ENCODE measurements at places on chromosomes 2 and 18.

GRCh38 chr2:182043021-182043420 is 57.4 kb downstream of the PPP1R1C start:
- DNase-seq = no peak

GRCh38 chr2:229230911-229231310 is 40.2 kb downstream of the PID1 start:
- no peak for DNase-seq

GRCh38 chr18:48885266-48885923 is 65.4 kb downstream of the SMAD7 start:
- DNase-seq = no peak

DNA sequence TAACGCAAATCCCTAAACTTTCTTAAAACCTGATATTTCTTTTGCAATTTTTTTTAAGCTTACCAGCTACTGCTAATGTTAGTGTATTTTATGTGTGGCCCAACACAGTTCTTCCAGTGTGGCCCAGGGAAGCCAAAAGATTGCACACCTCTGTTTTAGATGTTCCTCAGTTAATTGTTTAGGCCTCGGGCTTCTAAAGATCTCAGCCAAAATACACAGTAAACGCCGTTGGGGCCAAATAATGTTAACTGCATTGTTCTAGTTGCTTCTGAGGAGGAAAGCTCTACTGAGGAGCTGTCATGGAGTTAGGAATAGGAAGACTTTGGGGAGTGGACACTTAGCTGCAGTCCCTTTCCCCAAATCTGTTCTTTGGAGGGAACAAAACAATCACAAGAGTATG is 2.0 kb downstream of the HSPE1 start:
- no peak for DNase-seq

DNA sequence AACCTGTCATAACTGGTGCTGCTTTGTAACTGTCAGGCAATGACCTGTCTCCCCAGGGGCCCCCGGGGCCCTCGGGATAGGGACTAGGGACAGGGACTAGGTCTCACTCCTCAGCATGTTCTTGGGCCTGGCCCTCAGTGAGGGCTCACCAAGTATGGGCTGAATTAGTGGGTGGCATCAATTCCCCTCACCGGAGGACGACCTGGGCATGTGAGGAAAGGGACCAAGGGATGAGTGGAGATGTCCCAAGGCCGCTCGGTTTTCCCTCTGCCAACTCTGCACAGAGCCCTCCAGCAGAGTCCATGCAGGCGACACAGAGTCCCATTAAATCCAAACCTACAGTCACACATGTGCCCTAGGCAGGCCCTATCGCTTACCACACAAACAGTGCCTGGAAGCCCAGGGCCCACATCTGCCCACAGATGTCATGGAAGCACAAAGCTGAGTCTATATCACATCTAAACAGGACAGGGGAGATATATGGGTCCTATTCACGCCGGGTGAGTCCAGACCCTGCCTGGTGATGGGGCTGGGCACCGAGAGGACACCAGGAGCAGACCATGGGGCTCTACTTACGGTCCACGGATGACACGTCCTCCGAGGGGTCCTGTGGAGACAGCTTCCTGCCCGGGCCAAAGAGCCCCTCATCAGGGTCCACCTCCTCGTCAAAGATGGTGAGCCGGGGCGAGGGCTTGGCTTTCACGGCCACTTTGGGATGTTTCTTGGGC is 26.6 kb downstream of the HS1BP3 start:
- no peak for DNase-seq

- no peak for DNase-seq
Measured at GRCh38 chr18:34097312-34097711, 127.4 kb downstream of the NOL4 start.

- DNase-seq = no peak
Measured at GRCh38 chr18:61980355-61980754, 87.5 kb upstream of the RNF152 start.

- no peak for DNase-seq
Measured at GRCh38 chr2:47592381-47592780, 189.4 kb downstream of the MSH2 start.

- DNase-seq = no peak
Measured at GRCh38 chr2:201127570-201127969, 11.6 kb downstream of the CFLAR start.

- DNase-seq = no peak
Measured at GRCh38 chr2:70241340-70241739, 7.1 kb downstream of the TIA1 start.

GRCh38 chr2:205646680-205647079 is 35.6 kb upstream of the NRP2 start:
- DNase-seq = no peak

DNA sequence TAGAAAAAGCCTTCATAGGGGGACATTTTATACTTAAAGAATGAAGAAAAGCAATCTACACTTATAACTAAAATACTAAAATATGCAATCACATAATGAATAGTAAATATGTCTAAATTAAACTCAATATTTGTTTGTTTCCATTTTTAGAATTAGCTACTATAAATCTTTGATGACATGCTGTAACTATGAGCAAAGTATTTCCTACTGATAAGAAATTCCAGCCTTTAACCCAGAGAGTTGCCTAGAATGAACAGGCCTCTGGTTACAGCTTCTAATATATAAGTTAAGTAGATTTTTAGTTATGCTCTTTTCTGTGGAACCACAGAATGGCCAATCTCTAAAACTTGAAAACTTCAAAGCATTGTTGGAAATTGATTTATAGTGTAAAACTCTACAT is 1465.6 kb upstream of the ZEB2 start:
- no peak for DNase-seq

Data from T-cell (primary cell).